Fibroblast of the aortic adventitia (primary cell): ENCODE measurements at places on chromosomes 11 and 22. TPM values are rescaled to one million over a fixed set of nuclear protein-coding genes. Genes with fewer than 3 reads are reported as not detected.

PHLDB1 gene
- total RNA-seq: 49.1 and 93.5 TPM in 2 replicates

GUCD1 gene
- 69.1 and 96.6 TPM in 2 replicates for total RNA-seq

TSSK2 gene
- not detected in 2 replicates for total RNA-seq

NRXN2 gene
- total RNA-seq: 3.3 and 3.4 TPM in 2 replicates

GLB1L3 gene
- not detected in 2 replicates for total RNA-seq

ANGPTL5 gene
- total RNA-seq: 0.09 and 0.90 TPM in 2 replicates

MS4A6A gene
- not detected in 2 replicates for total RNA-seq
